ENCODE measurements at places on chromosomes 2 and 18.

- DNase-seq, result peak; percentile 30
These were observed 11.9 kb upstream of the RPL37A start for GRCh38 chr2:216486708-216487107.

DNA sequence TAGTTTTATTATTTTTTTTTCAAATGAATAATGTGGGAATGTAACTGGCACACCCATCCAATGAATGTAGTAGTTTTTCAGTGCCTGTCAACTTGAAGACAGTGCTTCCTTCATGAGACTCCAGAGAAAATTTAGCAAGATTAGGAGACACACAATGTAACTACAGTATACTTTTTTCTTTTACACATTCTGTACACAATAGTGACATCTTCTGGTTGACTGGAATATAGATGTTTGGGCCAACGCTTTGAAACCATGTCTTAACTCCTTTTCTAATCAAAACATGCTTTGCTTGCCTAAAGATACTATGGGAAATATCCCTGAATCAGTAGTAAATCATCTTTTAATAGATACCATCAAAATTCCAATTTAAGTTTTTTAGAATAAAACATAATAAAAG, 229.5 kb upstream of the ZC3H15 start:
- DNase-seq, result peak; percentile 67

DNA sequence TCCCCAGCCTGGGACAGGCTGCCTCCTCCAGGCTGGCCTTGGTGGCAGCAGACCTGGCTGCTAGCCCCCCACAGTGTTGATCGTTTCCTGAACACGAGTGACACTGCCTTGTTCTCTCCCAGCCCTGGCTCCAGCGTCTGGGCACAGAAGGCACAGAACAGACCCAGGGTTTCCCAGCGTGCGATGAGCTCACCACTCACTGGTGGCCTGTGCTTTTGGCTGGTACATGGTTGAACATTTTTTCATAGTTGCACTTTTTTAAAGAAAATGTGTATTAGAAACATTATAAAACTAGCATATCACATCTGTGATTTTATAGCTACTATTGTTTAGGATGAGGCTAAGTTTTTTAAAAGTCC, 40.9 kb downstream of the SCTR start:
- no peak for DNase-seq

- DNase-seq, result no peak
These were observed 68.7 kb downstream of the PXDN start for GRCh38 chr2:1675633-1676032.

- DNase-seq, result no peak
These were observed 17.2 kb downstream of the MAL start for GRCh38 chr2:95042472-95043271.

DNA sequence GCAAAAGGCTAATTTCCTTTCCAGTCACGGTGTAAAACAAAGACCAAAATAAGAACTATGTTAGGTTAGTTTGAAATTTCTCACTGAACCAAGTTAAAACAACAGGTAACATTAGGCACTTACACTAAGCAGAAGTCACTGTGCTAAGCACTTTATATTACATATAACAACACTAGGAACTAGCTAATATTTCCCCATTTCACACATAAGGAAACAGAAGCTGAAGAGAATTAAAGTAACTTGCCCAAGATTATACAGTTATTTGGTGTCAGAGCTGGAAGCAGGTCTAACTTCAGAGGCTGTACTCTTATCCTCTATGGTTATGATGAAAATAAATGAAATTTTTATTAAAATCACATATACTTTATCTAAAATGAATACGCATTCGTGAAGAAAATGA, 5.9 kb downstream of the ITSN2 start:
- no peak for DNase-seq

Measured in hematopoietic multipotent progenitor cell treated with erythropoietin and hydrocortisone succinate and interleukin-3 and kit ligand, for 6 days (in vitro differentiated cells).